AG10803 (cell line): ENCODE measurements at places on chromosomes 4 and X.

DNA sequence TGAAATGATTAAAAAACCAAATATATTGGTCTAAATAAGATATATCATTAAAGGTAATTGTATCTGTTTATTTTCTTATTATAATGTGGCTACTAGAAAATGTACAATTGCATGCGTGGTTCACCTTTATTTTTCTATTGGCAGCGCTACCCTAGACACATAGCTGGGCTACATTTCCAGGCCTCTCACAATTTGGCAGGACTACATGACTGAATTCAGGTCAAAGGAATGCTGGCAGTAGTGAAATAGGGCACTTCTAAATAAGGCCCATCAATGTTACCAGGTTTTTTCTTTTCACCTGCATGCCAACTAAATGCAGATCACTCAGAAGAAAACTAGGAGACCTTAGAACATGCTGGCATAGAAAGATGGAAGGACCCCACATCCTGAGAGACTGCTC is 1072.9 kb upstream of the SLIT2 start:
- DNase-seq, result no peak

DNA sequence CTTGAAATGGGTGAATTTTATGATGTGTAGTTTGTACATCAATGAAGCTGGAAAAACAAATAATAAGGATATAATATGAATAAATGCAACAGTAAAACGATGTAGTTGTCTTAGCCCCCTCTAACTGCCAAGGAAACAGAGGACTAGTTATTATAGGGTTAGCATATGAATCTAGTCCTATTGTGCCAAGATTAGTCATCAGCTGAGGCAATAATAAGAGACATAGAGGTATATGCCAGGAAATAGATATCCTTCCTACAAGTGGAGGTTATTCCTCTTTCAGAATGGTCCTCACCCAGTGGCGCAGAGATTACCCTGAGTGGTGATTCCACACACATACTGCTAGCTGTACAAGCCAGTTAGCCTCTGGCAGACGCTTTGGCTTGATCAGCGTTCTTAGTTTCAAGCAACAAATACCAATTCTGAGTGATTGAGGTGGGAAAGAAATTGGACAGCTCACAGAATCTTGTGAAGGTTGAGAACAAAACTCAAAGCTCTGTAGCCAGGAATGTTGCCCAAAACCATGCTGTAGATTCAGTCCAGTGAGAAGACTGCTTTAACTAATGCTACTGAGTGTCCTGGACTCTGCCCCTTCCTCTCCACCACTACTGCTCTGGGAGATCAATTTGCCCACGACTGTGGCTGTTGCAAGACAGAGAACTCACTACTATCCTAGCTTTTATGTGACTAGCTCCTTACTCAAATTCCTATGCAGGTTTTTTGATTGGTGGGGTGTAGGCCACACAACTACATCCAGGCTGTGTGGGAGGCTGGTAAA is 27.0 kb upstream of the ZNF280C start:
- DNase-seq, result no peak

- DNase-seq, result no peak
Observed at GRCh38 chr4:83489711-83490326, 4.9 kb upstream of the ABRAXAS1 start.

- DNase-seq, result no peak
Observed at GRCh38 chrX:63809173-63809572, 24.2 kb upstream of the ARHGEF9 start.

DNA sequence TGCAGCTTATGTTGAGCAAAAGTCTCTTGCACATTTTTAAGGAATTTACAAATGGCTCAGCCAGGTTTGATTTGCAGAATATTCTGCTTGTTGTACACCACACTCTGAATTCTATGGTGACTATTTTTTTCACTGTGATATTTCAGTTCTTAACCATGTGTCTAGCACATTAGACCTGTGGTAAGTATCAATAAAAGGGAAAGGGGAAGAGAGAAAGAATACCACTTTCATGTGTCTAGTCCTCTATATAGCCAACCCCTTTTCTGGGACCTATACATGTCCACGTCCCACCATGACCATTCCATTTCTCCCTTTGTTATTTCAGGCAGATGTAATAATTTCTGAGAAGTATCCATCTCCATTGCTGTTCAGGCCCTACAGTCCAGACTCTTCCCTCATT is 121.3 kb upstream of the PNPLA4 start:
- no peak for DNase-seq

- no peak for DNase-seq
Observed at GRCh38 chr4:702618-703048, 3.0 kb upstream of the PCGF3 start.

- DNase-seq, result no peak
Observed at GRCh38 chrX:134528960-134529359, 69.0 kb downstream of the HPRT1 start.

- no peak for DNase-seq
Observed at GRCh38 chr4:81471298-81471587, 464 bp downstream of the RASGEF1B start.

DNA sequence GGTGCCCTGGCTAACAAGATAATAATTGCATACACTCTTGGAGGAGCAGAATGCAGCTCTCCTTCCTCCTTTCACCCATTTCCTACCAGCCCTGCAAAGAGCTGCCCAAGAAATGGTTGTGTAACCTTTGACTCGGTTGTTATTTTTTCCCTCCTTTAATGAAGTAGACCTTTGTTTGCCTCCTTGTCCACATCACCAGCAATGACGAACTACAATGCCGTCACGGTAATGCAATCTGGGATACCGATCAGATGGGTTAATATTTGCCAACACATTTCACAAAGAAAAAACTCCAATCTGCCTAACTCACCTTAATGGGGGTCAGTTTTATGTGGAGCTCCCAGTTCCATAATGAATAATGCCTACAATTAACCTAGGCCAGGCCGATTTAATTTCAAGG is 32.0 kb downstream of the GPRIN3 start:
- no peak for DNase-seq

GRCh38 chr4:79682161-79682560 is 274.1 kb upstream of the GK2 start:
- DNase-seq, result no peak

GRCh38 chrX:47797084-47797483 is 39.6 kb upstream of the ZNF81 start:
- no peak for DNase-seq

GRCh38 chr4:119729835-119730670 is 101.4 kb upstream of the PDE5A start:
- peak; percentile 80 for DNase-seq

GRCh38 chr4:26372525-26373172 is 51.8 kb downstream of the RBPJ start:
- DNase-seq, result peak; percentile 54

DNA sequence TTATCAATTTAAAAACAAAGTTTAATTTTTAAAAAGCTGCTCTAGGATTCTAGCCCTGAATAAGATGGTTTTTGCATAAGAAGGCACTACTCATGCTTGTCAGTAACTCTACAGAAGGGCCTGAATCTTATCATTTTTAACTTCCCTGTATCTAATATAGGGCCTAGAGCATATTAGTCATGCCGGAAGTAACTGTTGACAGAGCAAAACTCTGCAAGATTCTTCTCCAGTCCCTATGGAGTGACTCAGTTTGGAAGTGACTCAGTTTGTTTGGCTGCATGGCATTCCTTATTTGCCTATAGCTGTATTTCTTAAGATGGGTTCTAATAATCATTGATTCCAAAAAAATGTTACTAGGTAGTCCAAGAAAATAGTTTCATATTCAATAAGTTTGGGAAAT is 431.8 kb upstream of the HTR2C start:
- peak; percentile 0 for DNase-seq

GRCh38 chr4:66490729-66491128 is 820.4 kb upstream of the EPHA5 start:
- DNase-seq, result no peak

DNA sequence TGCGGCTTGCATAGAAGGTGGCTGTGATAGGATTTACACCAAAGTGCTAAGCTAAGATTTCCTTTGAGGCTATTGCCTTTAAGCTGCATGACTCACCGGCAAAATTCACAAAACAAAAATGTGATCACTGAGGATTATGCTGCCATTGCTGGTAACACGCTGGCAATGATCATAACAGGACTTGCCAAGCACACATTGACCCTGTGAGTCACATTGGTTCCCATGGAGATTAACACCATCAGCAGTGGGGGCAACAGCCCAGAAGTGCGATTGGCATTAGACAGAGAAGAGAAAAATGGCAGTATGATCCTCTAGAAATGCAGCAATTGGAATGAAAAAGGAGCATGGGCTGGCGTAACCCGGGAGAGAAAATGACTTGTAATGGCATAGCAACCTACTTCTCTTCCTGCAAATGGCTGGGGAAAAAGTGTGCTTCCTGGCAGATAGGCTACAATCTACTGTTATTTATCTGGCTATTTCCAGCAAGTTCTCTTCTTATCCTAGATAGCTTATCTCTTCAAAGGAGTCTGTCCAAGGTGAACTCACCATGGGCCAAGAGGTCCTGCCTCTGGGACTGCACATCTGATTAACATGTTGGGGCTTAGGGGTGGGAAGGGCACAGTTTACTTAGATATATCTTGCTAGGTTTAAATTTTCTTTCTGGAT is 314.2 kb upstream of the IGFBP7 start:
- DNase-seq, result peak; percentile 80

DNA sequence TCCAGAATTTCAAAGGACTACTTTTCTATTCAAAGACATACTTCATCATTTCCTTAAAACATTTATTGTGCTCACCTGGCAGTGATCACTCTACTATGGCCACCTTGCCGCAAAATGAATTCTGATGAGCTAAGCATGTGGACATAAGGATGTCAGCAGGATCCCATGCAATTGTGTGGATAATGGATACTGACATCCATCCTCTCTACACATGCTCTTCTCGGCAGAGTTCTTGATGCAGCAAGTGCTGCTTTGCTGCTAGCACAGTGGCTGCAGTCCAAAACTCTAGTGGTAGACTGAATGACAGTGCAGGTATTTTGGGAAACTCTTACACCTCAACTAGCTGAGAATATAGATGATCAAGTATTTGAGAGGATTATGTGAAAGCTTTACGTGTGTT is 168.0 kb downstream of the BANK1 start:
- DNase-seq, result no peak

- DNase-seq, result no peak
Observed at GRCh38 chrX:10965174-10965798, 145.8 kb upstream of the HCCS start.

DNA sequence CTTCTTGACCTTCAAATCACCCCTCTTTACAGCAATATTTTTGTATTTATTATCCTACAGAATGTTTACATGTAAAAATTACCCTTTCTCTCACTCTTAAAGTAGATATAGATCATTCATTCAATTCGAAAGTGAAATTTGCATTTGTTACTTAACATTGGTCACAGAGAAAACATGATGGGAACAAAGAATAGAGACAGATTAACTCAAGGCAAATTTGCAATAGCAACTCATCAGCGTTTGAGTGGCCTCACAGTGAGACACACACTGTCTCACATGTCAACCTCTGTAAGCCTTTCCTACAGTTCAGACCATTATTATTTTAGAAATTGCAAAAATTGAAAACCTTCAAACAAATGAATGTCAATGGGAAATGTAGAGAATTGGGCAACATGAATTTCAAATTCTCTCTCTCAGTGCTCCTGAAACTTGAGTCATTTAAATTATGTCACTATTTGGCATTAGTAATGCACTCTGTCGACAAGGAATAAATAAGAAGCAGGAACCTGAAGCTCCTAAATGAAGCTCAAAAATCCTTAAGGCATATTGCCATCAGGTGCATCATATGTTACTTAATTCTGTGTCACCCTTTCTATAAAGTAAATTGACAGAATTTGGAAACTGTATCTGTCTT is 148.3 kb upstream of the ANXA10 start:
- no peak for DNase-seq

DNA sequence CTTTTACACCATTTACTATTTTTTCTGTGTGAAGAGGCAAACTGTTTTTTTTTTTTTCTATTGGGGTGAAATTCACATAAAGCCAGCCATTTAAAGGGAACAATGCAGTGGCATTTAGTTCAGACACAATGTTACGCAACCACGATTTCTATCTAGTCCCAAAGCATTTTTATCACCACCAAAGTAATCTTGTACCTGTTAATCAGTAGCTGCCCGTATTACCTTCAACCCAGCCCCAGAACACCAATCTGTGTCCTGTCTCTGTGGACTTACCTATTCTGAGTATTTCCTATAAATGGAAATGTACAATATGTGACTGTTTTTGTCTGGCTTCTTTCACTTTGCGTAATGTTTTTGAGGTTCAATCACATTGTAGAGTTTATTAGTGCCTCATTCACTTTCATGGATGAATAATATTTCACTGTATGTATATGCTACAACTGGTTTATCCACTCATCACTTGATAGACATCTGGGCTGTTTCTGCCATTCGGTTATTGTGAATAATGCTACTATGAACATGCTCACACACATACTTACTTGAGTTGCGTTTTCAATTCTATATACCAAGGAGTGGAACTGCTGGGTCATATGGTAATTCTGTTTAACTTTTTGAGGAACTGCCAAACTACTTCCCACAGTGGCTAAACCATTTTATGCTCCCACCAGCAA is 116.2 kb downstream of the CDS1 start:
- no peak for DNase-seq

DNA sequence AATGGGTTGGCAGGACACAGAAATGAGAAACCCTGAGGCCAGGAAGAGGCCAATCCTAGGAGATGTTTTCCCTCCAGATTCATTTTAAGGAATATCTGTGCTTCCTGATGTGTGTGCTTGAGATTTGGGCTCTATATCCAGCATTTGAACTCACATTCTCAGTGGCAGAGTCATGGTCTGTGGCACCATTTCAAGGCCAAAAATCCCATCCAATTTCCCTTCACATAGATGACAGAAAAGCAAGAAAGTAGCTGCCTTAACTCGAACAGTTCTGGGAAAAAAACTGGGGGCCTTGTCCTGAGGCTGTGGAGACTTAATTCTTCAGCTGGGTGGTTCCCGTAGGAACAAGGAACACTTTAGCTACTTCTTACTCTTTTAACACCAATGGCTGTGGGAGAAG is 27.4 kb downstream of the TAF7L start:
- peak; percentile 35 for DNase-seq

GRCh38 chr4:120317713-120318112 is 251.1 kb upstream of the MAD2L1 start:
- no peak for DNase-seq

GRCh38 chr4:102281171-102281839 is 64.0 kb downstream of the SLC39A8 start:
- no peak for DNase-seq
